ENCODE measurements at places on chromosomes 1 and 21.

DNA sequence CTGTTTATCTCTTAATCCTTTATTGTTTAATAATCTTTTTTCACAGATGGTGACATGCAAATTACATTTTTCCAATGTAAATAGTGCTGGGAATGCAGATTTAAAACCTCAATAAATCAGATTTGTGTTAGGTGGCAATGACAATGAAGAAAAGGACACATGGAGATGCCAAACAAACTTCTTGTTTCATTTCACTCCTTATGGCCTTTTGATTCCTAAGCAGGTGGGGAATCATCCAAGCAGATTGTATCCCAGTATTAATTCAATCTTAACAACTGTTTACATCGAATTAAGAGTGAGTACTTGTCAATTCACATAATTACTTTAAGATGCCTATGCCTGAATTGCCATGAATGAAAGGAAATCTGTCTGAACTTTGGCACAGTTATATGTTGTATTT is 98.9 kb upstream of the RGS18 start:
- DNase-seq: no peak

GRCh38 chr1:69220672-69221071 is 347.1 kb upstream of the LRRC7 start:
- no peak for DNase-seq

DNA sequence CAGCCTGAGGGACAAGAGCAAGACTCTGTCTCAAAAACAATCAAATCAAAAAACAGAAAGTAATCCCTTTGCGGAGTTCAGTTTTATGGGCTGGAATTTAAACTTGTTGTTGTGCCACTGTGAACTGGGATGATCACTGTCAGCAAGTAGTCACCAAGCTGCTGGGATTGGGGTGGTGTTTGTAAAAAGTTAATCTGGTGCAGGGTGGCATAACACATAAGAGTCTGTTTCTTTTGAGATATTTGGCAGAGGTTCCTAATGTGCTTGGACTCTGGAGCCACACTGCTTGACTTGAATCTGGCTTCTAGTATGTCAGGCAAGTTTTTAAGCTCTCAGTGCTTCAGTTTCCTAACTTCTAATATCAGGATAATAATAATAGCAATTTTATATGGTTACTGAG is 6.6 kb downstream of the CLIC4 start:
- no peak for DNase-seq

GRCh38 chr21:36208326-36209013 is 51.8 kb downstream of the DOP1B start:
- DNase-seq: no peak

GRCh38 chr1:224894915-224895314 is 34.6 kb upstream of the DNAH14 start:
- peak; percentile 25 for DNase-seq

GRCh38 chr1:159921251-159921650 is 4.1 kb downstream of the TAGLN2 start:
- DNase-seq: no peak

DNA sequence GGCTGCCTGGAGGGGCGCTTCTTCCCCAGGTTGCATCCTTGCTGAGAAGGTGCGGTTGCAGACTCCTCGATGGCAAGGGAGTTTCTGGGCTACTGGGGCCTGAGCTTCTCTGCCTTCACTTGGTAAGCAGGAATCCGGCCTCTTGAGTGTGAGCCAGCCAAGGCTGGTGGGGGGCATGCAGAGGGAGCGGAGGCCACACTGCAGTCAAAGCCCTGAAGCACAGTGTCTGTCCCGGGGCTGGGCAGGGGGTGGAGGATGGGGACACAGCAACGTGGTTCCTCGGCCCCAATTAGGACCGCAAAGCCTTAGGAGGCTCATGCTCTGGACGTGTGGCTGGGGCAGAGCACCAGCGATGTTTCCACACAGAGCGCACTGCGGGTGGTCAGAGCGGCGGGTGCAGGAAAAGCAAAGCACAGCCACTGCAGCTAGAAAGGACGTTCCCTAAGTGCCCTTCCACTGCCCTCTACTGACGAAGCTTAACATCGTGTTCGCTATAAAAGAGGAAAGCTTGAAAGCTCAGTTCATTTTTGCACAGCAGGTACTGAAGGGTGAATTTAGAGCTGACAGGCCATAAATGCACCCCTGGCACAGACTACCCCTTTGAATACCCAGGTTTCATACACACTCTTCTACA is 60.7 kb upstream of the COG2 start:
- no peak for DNase-seq

DNA sequence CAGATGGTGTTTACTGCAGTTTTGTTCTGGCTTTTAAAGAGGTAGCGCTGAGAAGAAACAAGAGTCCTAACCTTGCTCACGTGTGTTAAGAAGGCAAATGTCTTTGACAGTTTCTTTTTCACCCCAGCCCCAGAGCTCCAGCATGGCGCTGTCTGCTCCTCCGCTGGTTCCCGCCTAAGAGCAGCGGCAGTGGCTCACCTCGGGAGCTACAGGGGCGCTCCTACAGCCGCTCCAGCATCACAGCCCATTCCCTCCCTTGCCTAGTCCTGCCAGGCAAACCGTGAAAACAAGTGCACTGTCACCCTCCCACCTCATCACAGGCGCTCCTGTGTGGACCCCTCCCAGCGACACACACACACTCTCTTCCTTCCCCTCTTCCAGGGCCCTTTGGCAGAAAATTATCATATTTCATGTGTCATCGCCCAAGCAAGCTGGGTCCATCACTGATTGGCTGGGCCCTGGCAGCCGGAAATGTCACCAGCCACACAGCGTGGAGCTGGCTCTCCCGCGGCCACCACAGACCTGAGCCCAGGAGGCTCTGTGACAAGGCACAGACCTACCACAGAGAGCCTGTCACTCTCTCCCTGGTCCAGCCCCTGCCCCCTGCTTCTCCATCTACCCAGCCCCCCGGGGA is 1.2 kb upstream of the HIVEP3 start:
- peak; percentile 92 for DNase-seq

GRCh38 chr1:93506126-93506525 is 58.2 kb downstream of the FNBP1L start:
- no peak for DNase-seq

DNA sequence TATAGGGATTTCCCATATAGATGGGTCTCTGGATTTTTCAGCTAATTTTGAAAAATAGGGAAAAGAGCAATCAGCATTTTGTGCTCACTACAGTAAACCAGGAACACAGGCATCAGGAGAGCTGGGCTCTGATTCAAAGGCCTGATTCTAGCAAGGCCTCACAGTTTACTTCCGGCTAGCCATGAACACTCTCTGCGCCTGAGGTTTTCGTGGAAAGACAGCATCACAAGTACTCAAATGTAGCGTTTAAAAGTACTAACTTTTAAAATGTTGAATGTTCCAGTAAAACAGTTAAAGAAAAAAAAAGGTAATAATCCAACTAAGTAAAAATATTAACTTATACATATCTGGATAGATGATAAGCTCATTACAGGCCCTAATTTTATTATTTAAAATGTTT is 120.6 kb downstream of the SLC45A1 start:
- DNase-seq: no peak

DNA sequence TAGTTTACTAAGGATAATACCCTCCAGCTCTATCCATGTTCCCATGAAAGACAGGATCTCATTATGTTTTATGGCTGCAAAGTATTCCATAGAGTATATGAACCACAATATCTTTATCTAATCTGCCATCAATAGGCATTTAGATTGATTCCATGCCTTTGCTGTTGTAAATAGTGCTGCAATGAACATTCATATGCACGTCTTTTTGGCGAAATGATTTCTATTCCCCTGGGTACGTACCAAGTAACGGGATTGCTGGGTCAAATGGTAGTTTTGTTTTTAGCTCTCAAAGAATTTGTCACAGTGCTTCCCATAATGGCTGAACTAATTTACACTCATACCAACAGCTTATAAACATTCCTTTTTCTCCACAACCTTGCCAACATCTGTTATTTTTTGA is 750.9 kb downstream of the BRINP3 start:
- DNase-seq: no peak

DNA sequence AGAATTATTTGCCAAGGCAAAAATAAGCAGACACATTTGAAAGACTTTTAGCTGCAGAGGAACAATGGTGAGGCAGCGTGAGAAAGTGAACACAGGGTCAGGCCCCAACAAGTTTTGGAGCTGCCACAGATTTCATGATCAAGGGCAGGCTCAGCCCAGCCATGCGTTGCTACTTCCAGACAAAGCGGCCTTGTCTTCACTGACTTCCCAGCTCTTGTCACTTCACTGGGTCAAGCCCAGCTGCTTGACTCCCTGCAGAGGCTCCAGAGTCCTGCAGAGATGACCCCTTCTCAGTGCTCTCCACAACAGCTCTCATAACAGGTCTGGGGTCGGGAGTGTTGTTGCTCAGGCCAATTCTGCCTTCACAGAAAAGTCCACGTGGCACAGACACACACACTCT is 35.8 kb downstream of the HHAT start:
- DNase-seq: no peak

DNA sequence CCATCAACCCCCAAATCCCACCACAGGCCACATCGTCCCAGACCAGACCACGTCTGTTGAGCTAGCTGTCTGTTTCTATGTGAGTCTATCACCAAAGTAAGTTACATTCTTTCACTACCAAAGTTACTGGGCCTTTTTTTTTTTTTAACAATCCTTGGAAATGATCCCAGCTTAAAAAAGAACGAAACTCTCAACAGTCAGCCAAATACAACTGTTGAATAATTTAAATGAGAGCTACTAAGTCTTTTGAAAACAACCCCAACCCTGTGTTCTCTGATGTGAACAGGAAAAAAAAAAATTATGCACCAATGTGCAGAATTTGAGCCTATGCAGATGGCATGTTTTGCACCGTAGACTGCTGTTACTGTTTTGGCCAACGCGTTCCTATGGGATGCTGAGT is 134.0 kb upstream of the ETS2 start:
- DNase-seq: no peak

GRCh38 chr1:87760155-87760554 is 431.5 kb downstream of the LMO4 start:
- no peak for DNase-seq

DNA sequence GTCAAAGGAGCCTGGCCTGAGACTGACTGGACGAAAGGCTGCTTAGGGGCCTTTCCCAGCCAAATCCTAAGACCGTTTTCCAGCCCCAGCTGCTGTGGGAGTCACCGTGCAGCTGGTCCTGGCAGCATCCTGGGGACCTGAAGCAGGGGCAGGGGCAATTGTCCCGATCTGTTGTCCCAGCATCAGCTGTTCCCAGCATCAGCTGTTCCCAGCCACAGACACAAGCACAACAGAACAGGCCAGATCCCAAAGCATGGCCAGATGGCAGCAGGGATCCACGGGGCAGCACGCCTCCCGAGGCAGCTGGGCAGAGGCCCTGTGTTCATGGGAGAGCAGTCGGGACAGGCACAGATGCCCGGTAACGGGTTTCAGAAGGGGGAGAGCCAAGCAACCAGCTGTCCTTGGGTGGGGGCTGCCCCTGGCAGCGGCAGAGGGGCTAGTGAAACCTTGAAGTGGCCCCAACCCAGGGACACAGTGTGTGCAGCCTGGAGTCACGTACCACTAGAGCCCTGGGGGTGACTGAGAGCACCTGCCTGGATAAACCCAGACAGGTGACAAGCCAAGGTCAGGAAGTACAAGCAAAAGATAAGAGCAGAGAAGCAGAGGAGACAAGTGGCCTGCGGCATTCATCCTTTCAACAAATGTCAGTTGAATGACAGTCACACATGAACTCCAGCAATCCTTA is 13.3 kb downstream of the CELA2B start:
- peak; percentile 43 for DNase-seq

DNA sequence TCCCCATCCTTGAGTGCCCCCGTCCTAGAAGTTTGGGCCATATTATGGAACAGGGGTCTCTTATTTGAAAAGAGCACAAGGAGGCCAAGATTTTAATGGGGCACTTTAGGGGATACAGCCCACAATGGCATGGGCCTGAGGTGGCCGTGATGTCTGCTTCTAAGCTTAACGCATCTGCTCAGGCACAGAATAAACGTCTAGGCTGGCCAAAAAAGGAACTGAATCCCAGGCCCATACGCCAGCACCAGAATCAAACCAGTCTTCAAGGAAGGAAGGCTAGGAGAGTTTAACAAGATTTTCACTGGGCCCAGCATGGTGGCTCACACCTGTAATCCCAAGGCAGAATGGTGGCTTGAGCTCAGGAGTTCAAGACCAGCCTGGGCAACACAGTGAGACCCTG is 9.2 kb upstream of the SARS1 start:
- DNase-seq: no peak

DNA sequence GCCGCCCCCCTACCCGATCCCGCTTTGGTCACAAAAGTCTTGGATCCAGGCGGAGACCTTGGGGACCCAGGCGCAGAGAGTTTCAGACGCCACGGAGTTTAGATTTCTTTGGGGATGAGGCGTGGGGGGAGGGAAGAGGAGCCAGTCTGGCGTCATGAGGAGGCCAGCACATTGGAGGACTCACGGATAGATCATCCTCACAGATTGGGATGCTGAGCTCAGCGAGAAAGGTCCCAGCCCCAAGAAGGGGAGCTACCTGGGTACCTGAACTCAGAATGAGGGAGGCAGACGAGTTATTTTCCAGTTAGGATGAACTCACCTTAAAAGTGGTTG is 393 bp downstream of the ELAPOR1 start:
- DNase-seq: no peak

DNA sequence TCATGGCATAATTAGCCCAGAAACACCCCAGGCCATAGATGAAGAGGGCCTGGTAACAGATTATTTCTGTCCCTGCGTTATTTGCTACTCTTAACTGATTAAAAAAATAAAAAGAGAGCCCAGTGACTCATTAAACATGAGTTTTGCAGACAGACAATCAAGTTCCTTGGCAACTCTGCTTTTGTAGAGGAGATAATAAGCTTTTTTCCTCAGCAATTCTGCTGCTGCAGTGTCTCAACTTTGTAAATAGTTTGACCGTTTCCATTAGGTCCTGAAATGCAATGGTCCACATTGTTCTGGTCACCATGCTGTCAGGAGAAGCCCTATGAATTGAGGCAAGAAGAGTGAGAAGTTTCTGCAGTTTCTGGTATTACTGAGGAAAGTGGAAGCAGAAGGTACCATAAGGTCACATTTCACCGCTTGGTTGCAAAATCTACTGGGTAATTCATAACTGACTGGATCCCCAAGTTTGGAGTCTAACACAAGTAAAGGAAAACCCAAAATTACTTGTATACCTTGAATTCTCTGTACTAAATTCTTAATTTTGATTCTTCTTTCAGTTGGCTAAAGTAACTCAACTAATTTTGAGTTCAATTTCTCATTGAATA is 139.5 kb downstream of the ZZZ3 start:
- no peak for DNase-seq
